Fibroblast of skin of left biceps (primary cell): ENCODE measurements at places on chromosomes 4 and X.

DNA sequence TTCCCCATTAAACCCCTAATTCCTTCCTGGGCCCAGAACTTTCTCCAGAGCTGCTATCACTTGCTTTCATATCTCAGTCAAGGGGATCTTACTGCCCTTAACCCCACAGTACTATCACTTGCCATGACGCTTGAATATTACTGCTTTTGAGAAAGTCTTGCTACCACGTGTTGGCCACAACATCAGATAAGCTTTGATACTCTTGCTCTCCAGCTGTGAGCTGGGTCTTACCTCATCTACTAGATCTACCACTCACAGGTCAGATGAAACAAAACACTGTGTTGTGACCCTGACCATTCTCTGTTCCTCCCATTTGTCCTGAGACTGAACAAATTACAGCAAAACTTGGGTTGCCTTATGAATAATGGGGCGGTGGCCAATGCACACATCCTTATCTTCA is 12.1 kb upstream of the TAPT1 start:
- DNase-seq = no peak

DNA sequence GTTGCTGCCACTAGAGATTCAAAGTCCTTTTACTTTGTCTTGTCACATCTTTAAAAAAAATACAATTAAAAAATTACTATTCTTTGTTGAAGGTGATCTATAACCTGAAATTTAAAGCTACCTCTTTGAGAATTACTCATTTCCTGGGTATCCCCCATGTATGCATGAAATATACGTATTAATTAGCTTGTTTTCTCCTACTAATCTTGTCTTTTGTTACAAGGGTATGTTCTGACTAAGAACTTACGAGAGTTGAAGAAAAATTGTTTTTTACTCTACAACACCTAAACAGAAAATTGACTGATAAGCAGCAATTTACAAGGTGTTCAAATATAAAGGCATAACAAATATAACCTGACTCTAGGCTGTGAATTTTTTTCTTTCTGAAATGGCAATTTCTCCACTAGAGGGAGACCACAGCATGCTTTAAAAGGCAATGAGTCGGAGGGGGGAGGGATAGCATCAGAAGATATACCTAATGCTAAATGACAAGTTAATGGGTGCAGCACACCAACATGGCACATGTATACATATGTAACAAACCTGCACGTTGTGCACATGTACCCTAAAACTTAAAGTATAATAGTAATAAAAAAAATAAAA is 249.6 kb downstream of the OPHN1 start:
- no peak for DNase-seq

DNA sequence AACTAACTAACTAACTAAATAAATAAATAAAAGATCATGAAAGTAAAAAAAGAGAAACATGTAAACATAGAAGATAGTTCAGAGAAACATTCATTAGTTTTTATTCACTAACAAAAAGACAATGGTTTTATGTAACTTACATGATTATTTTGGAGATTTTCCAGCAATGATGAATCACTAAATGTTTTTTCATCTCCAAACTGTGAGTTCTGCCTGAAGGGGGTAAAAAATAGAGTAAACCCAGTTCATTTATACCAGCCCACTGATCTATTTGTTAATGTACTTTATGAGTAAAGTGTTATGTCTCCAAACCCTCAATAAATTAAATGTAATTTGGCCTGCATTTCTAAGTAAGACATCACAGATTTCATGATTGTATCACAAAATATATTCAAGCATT is 101.1 kb downstream of the ATP8A1 start:
- DNase-seq = no peak

GRCh38 chr4:112726041-112726440 is 89.1 kb downstream of the LARP7 start:
- DNase-seq = no peak

DNA sequence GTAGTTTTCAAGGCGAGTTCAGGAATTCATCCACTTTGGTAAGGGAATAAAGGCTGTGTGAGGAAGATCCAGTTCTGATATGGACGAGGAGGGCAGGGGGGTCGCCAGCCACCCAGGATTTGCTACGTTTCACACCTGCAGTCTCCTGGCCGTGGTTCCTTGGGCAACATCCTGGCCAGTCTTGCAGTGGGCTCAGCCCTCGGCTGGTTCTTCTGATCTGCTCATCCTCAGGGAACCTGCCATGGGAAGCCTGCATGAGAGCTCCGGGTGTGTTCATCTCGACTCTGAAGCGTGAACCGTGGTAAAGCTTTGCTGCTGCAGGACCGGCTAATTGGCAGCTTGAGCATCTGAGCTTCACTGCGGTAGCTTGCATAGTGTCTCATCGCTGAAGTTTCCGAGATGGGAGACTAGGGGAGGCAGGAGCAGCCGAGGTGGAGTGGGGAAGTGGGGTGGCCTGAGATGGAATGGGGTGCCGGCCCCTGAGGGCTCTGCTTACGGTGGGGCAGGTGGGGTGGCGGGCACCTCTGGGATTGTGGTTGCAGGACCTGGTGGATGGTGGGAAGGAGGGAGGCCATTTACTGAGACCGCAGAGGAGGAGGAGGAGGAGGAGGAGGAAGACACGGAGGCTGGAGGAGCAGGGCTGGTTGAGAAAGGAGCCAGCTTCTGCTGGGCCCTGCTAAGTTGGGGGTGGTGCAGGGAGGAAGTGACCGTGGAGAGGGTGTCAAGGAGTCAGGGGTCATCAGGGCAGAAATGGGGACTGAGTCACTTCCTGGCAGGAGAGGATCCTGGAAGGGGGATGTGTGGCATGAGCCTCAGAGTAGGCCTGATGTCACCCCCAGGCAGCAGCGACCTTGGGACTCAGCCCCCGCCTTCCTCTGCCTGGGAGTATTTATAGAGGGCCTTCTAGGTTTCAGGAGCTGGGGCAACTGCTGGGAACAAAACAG is 213.1 kb upstream of the PSAPL1 start:
- no peak for DNase-seq

DNA sequence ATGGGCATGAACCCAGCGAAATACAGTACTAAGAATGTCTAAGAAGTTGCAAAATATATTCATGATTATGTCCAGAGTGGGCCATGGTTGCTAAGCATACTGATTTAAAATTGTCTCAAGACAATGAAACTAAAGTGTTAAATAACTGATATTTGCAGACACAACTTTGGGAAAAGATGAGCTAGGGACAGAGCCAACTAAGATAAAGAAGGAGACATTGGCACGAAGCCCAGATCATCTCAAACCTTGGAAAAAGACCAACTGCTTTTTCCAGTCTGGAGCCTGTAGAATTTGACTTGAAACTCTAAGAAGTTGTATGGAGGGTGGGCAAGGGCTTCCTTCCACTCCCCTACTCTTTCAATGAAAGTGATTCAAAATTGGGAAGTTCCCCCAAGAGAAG is 108.5 kb upstream of the GLRA2 start:
- DNase-seq = no peak

DNA sequence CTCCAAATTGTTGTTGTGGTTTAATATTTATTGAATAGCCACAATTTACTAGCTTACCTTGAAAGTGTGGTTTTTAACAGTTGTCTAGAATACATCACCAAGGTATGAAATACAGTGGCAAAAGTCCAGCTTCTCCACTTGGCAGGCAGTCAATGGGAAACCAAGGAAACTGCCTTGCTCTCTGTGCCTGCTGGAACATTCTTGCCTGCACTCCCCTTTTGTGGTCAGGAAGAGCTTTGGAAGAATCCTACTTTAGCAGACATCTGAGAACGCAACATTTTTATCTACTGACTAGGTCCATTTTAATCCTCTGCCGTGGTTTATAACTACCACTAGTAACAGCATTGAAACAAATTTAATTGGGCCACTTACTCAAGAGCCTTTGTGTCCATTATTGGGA is 64.5 kb downstream of the TENM3 start:
- peak; percentile 96 for DNase-seq

- no peak for DNase-seq
Measured at GRCh38 chrX:24375600-24376131, 15.2 kb downstream of the SUPT20HL1 start.

- DNase-seq = no peak
Measured at GRCh38 chrX:56429581-56429980, 133.8 kb upstream of the UBQLN2 start.

- peak; percentile 63 for DNase-seq
Measured at GRCh38 chr4:19577097-19577496, 674.6 kb upstream of the SLIT2 start.

DNA sequence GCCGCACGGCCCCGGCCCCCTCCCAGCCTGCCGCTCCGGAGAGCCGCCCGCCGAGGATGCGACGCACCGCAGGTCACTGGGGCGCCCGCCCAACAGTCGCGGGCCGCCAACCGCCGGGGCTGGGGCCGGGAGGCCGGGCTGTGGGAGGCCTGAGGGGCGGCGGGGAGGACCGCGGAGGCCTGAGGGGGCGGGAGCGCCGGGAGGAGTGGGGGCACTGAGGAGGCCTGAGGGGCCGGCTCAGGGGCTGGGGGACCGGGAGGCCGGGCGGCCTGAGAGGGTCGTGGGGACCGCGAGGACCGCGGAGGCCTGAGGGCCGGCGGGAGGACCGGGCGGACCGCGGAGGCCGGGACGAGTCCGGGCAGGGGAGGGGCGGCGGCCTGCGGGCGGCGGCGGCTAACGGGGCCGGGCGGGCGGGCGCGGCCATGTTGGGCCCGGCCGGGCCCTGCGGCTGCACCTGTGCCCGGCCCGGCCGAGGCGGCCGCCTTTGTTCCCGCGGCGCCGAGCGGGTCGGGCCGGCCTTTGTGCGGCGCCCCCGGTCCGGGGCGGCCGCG is 353 bp downstream of the NSD2 start:
- no peak for DNase-seq

DNA sequence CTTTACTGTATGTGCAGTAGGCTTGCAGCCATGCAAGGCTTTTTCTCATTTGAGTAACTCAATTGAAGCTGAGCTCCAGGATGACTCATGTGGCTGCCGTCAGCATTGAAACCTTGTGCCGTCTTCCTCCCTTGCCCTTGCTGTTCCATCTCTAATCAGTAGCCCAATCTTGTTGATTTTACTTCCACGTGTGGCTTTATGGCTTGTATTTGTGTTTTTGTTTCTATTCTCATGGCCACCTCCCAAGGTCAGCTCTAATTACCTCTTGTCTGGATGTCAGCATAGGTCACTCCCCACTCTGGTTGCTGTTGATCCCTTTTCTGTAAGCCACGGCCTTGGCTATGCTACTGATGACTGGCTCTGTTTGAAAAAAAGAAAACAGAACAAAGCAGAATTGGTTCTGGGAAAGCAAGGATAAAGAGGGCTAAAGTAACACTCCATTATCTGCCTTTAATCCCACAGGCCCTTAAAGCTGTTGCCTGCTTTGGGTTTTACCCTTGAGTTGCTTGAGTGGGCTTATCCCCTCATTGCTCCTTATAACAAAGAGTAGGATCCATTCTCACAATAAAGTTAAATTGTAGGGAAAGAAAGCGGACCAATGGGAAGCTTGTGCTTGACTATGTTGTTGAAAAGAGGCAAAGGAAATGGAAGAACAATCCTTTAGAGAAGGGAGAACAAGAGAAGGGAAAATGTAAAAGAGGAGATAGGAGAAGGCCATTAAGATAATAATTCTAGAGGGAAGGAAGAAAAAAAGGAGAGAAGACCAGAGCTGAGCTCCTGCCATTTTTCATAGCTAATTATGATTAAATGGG is 173.9 kb upstream of the PGRMC2 start:
- peak; percentile 58 for DNase-seq

GRCh38 chrX:55709735-55710134 is 7.8 kb upstream of the RRAGB start:
- no peak for DNase-seq

- no peak for DNase-seq
Measured at GRCh38 chrX:112867570-112867969, 26.9 kb upstream of the AMOT start.

GRCh38 chr4:137705171-137705783 is 173.0 kb upstream of the PCDH18 start:
- DNase-seq = peak; percentile 89

DNA sequence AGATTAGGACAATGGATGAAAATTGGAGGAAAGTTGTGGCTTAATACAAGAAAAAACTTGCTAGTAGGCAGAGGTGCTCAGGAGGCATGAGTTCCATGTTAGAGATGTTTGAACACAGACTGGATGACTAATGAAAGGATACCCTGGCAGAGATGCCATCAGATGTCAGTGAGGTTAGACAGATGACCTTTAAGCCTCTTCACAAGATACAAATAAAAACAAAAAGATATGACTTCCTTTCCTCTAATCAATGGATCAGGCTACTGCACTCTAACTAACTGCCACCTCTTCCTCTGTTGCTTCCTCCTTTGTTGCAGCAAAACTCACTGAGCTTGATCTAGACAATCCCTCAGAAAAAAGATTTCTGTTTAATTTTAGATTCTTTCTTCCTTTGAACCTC is 14.7 kb downstream of the STAP1 start:
- no peak for DNase-seq

- no peak for DNase-seq
Measured at GRCh38 chr4:56132835-56133234, 184.1 kb downstream of the CEP135 start.

GRCh38 chr4:185580699-185581098 is 45.4 kb upstream of the PDLIM3 start:
- no peak for DNase-seq

DNA sequence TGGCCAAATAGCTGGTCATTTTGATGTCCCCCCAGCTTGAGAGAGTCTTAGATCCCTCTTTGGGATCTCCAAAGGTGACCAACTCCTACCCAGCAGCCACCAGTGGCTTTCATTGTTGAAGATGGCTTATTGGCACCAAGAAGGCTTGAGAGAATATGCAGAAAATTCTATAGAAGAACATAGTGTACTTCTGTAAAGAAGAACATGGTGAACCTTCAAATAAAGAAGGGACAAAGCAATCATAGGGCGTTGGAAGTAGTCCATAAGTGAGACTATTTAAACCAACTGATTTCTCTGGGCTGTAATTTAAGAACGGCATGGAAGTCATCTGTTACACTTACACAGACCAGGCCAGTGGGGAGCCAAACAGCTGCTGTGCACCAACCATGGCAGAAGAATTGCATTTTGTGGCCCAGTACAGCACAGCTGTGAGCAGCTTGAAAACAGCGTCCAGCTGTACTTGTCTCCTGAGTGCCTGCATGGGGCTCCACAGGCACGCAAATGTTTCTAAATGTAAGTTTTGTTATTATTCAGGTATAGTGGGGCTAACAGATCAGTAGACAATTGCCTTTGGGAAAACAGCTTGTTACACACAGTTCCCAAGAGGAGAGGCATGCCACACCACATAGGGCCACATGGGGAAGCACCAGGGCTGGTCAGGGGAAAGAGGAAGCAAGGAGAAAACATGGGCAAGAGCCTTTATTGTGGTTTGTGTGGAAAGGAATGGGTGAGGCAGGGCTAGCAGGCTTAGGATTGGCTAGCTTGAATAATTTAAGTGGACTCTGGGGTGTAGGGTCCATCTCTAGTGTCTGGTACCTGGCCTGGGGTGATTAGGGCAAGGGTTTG is 125.0 kb downstream of the ARHGAP6 start:
- DNase-seq = no peak
